A172 (cell line): ENCODE measurements at places on chromosomes 6 and 20. TPM values are rescaled to one million over a fixed set of nuclear protein-coding genes. Genes with fewer than 3 reads are reported as not detected.

GRCh38 chr6:33505548-33506370 lies 51.4 kb downstream of the ZBTB9 start:
- no peak for DNase-seq

DNA sequence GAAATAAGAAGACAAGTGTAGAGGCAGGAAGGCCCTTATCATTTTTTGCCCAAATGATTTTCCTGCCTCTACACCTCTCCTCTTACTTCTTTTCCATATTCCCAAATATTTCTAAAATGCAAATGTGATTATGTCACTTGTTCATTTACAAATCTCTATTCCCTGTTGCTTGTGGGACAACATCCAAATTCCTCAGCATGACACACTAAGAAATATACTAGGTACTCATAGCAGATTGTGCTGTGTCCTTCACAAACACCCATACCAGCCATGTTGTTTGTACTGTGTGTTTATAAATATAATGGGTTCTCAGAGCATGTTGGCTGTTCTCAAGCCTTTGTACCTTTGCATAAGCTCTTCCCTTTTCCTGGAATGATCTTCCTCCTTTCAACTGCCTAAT lies 17.7 kb upstream of the FYN start:
- DNase-seq, result no peak

DNA sequence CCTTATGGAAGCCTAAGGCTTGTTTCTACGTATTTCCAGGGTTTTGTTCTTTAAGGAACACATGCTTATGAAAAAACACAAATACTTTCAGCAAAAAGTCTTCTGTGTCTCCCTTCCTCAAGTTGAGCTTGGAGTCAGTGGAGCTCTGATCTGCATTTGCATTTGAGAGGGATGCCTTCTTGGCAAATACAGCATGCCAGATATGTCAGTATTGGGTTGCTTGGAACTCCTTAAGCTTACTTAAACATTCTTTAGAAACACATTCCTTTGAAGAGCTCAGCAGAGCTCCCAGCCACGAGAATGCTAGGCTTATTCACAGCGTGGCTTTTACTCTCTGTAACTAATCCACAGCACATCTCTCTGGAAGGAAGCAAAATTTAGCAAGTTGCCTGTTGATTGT lies 68.3 kb downstream of the ANKRD6 start:
- no peak for DNase-seq

TUBB2B gene
- 13.0 and 17.1 TPM in 2 replicates for total RNA-seq

PSORS1C1 gene
- total RNA-seq, result 1.1 and 3.4 TPM in 2 replicates

CST3 gene
- total RNA-seq, result 209 and 225 TPM in 2 replicates

GRCh38 chr20:32442630-32443373 lies 84.7 kb downstream of the ASXL1 start:
- no peak for DNase-seq

TRAPPC3L gene
- total RNA-seq, result not detected in 2 replicates

HAO1 gene
- total RNA-seq, result not detected in 2 replicates

DNA sequence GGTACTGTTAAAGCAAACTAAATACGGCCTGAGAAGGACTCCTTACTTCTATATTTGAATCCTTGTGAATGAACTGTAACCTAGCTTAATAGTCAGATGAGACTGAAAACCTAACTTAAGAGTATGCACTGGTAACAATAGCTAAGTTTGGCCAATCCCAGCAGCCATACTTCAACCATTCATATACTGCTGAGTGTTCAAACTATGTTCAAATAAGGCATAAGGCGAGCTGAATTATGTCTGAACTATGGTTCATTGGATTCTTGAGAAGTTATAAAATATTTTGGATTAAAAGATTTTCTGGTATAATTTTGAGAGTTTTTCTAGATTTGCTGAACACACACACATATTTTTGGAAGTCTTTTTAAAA lies 2.2 kb downstream of the SMPDL3A start:
- DNase-seq, result no peak

PLCB4 gene
- total RNA-seq, result 22.7 and 26.8 TPM in 2 replicates

GRCh38 chr6:113416170-113416569 lies 441.0 kb upstream of the MARCKS start:
- no peak for DNase-seq

- peak; percentile 44 for DNase-seq
These were observed 560 bp downstream of the YTHDF1 start for GRCh38 chr20:63215101-63216040.

CASS4 gene
- not detected in 2 replicates for total RNA-seq

DNA sequence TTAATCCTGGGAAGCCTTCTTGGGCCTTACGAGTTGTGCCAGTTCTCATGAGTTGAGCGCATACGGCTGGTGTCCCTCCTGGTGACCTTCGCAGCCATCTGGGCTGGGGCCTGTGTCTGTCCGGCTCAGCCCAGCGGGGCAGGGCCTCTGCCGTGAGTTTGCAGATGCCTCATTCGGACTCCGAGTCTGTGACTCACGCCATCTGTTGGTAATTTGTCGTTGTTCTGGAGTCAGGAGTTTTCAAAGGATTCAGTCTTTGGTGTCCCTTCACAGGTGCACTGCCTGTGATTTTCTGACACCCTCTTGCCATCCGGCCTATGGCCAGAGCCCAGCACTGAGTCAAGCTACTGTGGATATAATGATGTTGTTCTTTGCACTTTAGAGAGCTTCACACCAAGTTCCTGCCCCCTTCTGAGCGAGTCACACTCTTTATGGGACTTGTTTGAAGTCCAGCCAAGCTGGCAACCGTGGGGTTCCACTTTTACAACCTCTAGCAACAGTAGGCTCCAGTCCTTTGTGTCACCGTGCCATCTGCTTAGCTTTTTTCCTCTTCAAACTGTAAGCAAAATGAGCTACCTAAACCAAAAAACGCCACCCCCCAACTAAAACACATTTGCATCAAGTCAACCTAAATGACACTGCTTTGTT lies 175.6 kb downstream of the AIG1 start:
- DNase-seq, result peak; percentile 5

- DNase-seq, result no peak
These were observed 70.4 kb upstream of the SMIM28 start for GRCh38 chr6:138307352-138307751.

DNA sequence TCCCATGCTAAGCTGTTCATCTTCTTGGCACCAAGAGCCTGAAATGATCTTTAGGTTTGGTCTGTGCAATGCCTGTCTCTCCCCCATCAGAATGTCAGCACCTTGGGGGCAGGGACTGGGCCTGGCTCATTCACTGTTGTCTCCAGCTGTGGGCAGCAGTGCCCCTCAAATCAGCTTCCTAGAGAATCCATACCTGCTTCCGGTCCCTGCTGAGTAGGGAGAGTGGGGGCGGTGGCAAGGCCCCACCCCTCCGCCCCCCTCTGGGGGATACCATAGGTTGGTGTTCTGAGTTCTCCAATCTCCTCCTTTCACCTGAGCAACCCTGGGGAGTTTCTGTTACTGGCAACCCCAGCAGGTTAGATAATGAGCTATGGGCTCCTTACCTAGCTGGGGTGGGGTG lies 19.2 kb upstream of the SPDEF start:
- no peak for DNase-seq

ZNF311 gene
- total RNA-seq, result 0.72 and 1.2 TPM in 2 replicates

- no peak for DNase-seq
These were observed at the start of gene BTBD3 for GRCh38 chr20:11917663-11918062. BTBD3 (plus strand) TSS chr20:11917893; CDS start chr20:11918276, 383 bp downstream.
